Right ventricle myocardium inferior (tissue), 1 donor: ENCODE measurements at places on chromosomes 3 and 15. TPM values are rescaled to one million over a fixed set of nuclear protein-coding genes. Genes with fewer than 3 reads are reported as not detected.

The GOLGA8H gene
- total RNA-seq = not detected

The SLC15A2 gene
- total RNA-seq = 3.9 TPM

The ILDR1 gene
- 0.16 TPM for total RNA-seq

The CEP19 gene
- total RNA-seq = 1.9 TPM

The TRH gene
- total RNA-seq = not detected

The TMC3 gene
- not detected for total RNA-seq

The HESX1 gene
- not detected for total RNA-seq

The NR2F2 gene
- total RNA-seq = 14.2 TPM

GRCh38 chr15:60381148-60381788 lies 16.5 kb downstream of the ANXA2 start:
- DNase-seq = no peak

GRCh38 chr3:63528325-63529000 lies 124.0 kb upstream of the SNTN start:
- no peak for DNase-seq

DNA sequence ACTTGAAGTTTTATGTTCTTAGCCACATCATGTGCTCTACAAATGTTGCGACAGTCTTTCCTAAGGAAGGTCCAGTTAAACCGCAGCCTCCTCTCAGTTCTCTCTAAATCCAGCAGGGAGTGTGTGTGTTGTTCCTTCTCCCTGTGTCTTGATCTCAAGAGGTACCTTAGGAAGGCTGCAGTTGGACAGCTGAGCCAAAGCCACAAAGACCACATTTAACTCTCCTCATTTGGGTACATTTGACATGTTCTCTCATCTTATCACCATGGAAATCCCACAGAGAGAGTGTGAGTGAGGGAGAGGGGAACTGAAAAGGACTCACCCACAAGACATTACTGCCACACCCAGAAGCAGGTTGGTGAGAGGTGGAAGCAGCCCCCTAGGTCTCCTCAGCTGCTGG lies 79.5 kb downstream of the CD200R1L start:
- no peak for DNase-seq

GRCh38 chr3:46695177-46695961 lies 1.9 kb upstream of the ALS2CL start:
- DNase-seq = peak; percentile 84

DNA sequence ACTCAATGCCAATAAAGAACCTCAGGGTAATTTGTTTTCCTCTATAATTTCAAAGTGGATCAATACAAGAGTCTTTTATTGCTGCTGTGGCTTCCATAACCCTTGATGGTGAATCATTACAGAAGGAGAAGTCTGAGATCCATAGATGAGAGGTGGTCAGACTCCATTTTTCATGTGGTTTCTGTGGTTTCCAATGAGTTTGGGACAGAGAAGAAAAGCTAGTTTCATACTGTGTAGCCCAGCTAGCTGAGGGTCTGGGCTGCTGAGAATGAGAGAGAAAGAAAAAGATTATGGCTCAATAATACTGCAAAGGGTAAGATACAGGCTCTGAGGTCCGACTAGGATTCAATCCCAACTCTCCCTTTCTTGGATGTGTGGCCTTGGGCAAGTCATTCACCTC lies 180.6 kb upstream of the LRRN1 start:
- no peak for DNase-seq

GRCh38 chr3:17204049-17204650 lies 319.4 kb downstream of the PLCL2 start:
- no peak for DNase-seq

GRCh38 chr3:152021951-152022461 lies 148.6 kb downstream of the SUCNR1 start:
- no peak for DNase-seq

DNA sequence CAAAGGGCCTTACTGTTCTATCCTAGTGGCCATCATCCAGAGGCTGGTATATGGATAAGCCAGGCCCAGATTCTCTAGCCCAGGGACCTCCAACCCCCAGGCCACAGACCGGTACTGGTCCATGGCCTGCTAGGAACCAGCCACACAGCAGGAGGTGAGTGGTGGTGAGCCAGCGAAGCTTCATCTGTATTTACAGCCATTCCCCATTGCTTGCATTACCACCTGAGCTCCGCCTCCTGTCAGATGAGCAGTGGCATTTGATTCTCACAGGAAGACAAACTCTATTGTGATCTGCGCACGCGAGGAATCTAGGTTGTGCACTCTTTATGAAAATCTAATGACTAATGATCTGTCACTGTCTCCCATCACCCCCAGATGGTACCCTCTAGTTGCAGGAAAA lies 30.1 kb upstream of the TPM1 start:
- no peak for DNase-seq

- no peak for DNase-seq
Observed at GRCh38 chr15:78660584-78660983, 19.6 kb upstream of the CHRNB4 start.

DNA sequence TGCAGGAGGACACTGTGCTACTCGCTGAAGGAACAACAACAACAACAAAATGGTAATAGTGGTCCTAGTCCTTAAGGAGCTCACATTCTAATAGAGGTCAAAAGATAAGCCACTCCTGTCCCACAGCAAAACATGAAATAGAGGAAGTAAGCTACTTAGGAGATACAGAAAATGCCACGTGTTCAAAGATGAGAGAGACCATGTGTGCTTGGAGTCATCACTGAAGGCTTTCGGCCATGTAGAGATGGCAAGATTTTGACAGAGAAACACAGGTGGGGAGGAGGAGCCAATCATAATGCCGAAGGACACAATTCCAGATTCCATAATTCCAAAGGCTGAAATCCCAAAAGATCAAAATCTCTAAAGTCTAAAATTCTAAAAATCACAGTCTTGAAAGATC lies 24.8 kb upstream of the RIOX2 start:
- DNase-seq = no peak

- DNase-seq = no peak
Observed at GRCh38 chr15:100818927-100819326, 60.7 kb upstream of the ALDH1A3 start.

- DNase-seq = no peak
Observed at GRCh38 chr3:148459931-148460513, 237.7 kb upstream of the AGTR1 start.

DNA sequence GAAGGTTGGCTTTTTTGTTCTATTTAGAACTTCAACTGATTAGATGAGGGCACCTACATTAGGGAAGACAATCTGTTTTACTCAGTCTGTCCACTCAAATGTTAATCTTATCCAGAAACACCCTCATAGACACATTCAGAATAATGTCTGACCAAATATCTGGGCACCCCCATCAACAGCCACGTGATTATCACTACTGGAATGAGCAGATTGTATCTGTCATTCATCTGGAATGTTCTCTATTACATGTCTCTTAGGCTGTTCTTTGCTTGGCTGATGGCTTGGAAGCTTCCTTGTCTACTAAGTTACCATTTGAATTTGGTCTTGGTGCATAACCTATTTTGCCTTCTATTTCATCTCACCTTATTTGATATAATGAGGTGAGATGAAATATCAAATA lies 15.7 kb upstream of the LRRC58 start:
- no peak for DNase-seq
